ENCODE measurements at places on chromosomes 12 and 14.

DNA sequence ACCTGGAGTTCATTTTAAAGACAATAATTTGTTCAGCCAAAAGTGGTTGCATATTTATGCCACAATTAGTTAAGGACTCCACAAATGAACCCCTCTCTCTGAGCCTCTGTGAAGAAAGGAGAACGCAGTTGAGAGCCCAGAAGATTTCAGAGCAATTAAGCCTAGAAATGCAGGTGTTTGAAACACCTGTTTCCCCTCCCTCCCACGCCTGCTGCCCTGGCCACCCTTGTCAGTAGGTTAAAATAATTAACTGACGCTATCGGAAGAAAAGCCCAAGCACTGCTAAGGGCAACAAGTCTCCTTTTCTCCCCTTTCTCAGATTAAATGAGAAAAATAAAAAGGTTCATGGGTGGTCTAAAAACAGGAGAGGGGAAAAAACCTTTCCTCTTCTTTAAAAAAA is 99.2 kb downstream of the PPM1A start:
- no peak for DNase-seq

GRCh38 chr14:73725116-73726024 is 11.2 kb upstream of the PNMA1 start:
- DNase-seq, result no peak

DNA sequence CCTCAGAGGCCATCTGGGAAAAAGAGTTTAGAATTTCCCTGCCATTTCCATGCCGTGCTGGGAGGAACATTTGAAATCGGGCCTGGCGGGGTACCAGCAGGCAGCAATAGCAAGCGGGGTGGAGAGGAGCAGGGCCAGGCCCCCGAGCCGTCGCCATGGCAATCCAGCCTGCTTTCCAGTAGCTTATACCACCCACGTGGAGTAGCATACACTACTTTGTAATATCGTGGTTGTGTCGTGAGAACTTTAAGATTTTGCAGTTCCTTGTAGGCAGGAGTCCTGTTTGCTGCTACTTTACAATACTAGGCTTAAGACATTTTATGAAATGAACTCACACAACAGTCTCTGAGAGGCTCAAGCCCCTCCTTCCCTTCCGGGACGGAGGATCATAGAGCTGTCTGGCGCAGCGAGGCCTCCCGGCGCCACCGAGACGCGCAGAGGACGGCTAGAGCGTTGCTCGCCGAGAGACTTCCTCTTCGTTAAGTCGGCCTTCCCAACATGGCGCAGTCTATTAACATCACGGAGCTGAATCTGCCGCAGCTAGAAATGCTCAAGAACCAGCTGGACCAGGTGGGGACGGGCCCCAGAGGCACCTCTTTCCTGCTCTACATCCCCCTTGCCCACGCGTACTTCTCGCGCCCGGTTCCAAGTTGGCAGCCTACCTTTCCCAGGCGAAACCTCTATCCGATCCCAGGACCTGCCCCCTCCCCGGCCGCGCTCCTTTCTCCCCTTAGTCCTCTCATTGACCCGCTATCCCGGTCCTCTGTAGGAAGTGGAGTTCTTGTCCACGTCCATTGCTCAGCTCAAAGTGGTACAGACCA is at the start of gene PFDN5:
Gene PFDN5 (plus strand): TSS at position 473 of the 821 bp plus-strand sequence. CDS start 26 bp downstream, at position 499.
- peak; percentile 73 for DNase-seq

- no peak for DNase-seq
Measured at GRCh38 chr12:88998421-88998820, 353.9 kb downstream of the DUSP6 start.

- DNase-seq, result no peak
Measured at GRCh38 chr12:130764073-130764472, 48.0 kb upstream of the RIMBP2 start.

DNA sequence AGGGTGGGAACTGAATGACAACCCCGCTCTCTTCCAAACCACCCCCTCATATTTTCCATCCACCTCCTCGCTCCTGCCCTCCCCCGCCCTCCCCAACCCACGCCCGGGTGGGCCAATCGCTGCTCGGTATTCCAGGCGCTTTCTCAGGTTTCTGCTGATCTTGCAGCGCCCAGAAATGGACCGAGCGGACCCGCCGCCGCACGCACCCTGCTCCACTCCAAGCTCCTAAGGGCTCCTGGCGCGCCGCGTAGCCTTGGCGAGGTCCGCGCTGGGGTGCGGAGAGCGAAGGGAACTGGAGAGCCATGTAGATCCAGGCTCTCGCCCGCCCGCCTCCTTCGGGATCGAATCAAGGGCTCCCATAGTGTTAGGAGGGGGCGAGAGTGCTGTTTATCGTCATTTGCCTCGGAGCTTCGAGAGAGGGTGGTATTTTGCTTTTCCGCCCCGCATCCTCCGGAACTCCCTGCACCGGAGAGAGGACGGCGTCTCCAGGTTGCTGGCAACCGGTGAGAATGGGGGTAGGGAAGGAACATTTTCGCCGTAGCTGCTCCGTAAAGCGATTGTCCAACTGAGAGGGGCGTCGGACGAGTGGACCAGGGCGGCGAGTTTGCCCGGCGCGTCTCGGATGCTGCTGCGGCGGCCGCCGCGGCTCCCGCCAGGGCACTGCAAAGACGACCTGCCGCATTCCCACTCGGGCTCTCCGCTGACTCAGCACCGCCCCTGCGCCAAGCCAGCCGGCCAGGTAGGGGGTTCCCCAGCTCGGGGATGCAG is at the start of gene KCNA1:
Gene KCNA1 (plus strand): TSS at position 172 of the 768 bp plus-strand sequence. CDS start 1,474 bp downstream, outside the sequence.
- DNase-seq, result no peak

- no peak for DNase-seq
Measured at GRCh38 chr12:132108211-132108832, 35.8 kb downstream of the DDX51 start.

GRCh38 chr12:131572626-131573025 is 138.3 kb upstream of the SFSWAP start:
- no peak for DNase-seq

GRCh38 chr14:96631030-96631429 is 128.8 kb downstream of the PAPOLA start:
- no peak for DNase-seq

DNA sequence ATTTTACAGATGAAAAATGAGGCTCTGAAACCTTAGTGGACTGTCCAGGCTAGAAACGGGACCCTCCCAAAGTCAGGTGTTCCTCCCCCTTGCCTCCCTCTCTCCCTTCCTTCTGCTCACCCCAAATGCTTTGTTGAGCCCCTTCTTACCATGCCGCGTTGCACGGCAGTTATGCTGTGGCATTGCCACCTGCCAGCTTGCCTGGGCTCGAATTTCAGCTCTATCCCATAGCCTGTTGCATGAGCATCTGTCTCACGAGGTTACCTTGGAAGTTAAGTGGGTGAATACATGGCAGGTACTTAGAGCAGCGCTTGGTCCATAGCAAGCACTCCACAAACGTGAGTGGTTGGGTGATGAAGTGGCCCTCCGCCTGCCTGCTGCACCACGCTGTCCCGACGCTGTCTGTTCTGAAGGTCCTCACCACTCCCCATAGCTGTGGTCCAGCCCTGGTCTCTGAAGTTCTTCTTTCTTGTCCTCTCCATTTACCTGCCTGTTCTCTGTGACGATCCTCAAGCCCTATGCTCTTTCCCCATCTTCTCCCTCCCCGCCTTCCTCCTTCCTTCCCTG is 269.9 kb downstream of the CACNA1C start:
- no peak for DNase-seq

DNA sequence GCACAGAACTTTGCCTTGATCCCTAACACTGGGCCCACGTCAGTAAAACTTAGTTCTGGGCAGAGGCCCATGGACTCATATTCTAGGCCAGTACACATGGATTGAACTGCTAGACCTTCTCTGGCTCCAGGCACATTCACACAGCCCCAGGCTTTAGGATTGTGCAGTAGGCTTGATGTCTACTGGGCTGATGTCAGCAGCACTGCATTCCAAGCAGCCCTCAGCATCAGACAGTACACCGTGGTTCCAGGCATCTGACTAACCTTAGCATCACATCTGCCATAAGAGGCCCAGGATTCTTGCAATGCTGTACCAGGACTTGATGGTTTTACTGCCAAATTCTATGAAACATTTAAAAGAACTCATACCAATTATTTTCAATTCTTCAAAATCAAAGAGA is 301.9 kb downstream of the CCER1 start:
- DNase-seq, result no peak

GRCh38 chr12:22046968-22047390 is 961 bp downstream of the CMAS start:
- no peak for DNase-seq

- DNase-seq, result no peak
Measured at GRCh38 chr14:54944737-54945391, 42.2 kb upstream of the GCH1 start.

DNA sequence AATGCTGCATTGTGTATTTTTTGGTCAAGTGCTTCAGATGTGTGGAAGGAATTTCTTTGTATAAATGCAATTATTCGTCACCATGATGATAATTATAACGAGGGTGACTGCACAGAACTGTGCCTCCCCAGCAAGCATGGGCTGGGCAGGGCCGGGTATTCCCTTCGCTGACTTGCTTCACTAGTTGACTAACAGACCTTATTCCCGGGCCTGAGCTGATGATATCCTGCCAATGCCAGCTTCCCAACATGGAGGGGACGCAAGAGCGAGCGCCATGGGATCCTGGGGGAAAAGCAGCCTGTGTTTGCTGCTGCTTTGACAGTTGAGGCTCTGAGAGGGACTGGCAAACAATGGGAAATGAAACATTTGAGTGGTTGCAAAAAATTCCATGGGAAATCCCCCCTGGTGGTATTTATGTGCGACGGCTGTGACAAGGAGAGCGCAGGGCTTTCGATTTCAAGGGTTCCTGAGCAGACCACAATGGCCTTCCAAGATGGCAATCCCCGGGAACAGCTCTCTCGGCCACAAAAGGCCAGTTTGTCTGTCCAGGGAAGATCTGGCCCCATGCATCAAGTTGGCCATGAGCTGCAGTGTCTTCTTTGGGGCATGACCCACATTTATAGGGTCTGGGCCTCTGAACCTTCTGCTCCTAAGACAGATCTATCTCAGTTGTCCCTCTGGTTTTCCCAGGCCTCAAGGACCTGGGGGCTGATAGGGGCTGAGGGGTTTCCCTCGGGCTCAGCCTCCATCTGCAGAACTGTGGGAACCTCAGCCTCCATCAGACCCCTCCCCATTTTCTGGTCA is 21.9 kb upstream of the MAP1LC3B2 start:
- no peak for DNase-seq

DNA sequence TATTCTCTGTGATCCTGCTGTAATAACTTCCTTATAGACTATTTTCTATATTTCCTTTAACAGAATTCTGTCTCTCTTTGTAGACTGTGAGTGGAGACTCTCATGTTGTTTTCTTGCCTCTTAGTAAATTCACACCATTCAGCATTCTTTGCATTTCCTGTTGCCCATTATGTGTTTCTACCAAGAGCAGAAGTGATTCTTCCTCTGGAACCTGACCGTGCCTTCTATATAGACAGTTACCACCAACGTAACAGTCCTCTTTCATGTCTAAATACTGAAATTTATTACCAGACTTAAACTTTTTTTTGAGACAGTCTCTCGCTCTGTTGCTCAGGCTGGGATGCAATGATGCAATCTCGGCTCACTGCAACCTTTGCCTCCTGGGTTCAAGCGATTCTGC is 31.1 kb downstream of the METAP2 start:
- no peak for DNase-seq

DNA sequence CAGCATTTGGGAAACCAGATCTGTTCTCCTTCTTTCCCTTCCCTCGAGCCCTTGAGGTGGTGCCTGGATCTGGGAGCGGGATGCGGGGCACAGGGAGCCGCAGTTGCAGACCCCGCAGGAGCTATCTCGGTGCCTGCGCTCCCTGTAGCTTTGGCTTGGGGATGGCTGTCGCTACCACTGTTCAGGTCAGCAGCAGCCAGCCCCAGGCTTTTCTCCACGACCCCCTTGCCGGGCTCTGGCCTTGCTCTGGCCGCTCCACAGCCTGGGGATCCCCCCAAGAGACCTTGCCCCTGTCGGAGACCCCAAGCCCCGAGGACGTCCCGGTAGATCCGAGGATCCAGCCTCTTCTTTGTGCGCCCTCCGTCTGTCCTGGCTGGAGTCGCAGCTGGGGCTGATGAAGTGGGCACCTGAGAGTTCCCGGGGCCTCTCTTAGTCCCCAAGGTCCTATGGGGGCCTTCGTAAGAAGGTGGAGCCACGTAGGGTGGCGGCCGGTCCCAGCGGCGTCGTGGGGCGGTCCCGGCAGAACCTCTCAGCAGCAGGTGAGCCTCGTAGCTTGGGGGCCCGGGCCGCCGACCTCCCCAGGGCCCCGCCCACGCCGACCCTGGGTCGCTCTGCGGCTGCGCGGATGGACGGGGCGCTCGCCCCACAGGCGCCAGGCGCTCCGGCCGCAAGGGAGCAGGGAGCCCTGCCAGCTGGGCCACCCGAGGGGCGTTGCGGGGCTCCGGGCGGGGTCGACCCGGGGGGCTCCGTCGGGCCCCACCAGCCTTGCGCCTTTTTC is 1.3 kb downstream of the DDN start:
- peak; percentile 17 for DNase-seq

DNA sequence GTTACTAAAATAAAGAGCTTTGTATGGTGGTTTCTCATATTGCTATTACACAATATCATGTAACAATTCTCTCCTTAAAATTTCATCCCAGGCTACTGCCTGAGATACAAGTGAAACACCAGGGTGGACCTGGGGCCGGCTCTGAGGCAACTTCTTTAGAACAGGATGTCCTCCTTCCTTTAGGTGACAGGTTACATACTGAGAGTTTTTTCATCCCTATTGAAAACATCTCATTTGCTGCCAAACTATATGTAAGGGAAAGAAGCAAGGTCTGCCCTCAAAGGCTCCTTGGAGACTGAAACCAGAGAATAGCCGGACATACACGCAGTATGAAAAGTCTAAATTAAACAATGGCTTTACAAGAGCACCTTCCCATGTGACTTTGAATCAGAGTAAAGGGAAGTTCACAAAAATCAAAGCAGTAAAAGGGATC is 139.9 kb downstream of the DUSP6 start:
- no peak for DNase-seq

DNA sequence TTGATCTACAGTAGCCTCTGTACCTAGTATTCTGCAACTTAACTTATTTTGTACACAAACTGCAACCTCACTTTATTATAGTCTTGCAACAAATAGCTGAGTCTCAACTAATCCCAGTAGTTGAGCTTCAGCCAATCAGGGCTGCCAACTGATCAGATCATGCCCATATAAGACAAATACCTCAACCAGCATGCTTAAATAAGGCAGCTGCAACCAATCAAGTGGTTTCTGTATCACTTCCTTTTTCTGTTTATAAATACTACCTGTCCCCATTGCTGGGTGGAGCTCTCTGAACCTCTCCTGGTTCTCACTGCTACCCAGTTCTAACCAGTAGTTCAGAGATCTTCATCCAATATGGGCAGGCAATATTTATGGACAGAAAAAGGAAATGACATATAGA is 248.5 kb upstream of the FBXO33 start:
- DNase-seq, result no peak

GRCh38 chr12:19970821-19971220 is 397.5 kb upstream of the PDE3A start:
- no peak for DNase-seq

GRCh38 chr12:125140279-125141209 is 75.3 kb downstream of the AACS start:
- DNase-seq, result no peak

- no peak for DNase-seq
Measured at GRCh38 chr12:88063375-88063774, 34.2 kb upstream of the C12orf50 start.

GRCh38 chr12:89117448-89118034 is 234.8 kb downstream of the DUSP6 start:
- no peak for DNase-seq
